ENCODE measurements at places on chromosomes 5 and 9.
A peak's percentile ranks its signal among the peaks of the same experiment; 100 is the strongest.

GRCh38 chr5:3352711-3353110 lies 242.9 kb upstream of the IRX1 start:
- DNase-seq: no peak

- DNase-seq: no peak
Measured at GRCh38 chr5:110932755-110933488, 138.6 kb upstream of the TSLP start.

GRCh38 chr5:149665416-149666175 lies 64.5 kb upstream of the PPARGC1B start:
- no peak for DNase-seq

DNA sequence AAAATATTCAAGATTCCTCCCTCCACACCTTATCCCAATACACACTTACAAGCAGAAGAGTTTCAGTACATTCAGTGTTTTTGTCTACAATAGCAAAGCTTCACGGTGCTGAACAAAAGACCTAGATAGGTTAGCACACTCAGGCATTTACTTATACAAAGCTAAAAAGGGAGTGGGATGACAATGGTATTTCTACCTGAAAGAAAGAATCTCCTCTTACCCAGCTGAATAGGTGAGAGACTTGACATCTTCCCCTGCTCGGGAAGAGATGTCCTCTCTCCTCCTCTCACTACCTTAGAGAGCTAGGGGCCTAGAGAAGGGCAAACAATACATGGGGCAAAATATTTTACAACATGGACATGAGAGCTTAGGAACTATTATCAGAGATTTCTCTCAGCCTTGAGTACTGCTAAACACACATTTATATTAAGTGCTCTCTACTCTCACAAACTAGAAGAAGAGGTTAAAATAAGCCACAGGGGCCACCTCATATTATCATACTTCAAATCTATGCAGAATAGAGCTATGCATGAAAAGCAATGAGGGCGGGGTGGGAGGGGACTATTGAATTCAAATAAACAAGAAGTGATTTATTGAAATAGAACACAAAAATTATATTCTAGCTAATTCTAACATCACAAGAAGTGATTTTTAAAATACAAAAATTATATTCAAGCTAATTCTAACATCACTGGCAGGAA lies 38.6 kb upstream of the RNF38 start:
- no peak for DNase-seq

DNA sequence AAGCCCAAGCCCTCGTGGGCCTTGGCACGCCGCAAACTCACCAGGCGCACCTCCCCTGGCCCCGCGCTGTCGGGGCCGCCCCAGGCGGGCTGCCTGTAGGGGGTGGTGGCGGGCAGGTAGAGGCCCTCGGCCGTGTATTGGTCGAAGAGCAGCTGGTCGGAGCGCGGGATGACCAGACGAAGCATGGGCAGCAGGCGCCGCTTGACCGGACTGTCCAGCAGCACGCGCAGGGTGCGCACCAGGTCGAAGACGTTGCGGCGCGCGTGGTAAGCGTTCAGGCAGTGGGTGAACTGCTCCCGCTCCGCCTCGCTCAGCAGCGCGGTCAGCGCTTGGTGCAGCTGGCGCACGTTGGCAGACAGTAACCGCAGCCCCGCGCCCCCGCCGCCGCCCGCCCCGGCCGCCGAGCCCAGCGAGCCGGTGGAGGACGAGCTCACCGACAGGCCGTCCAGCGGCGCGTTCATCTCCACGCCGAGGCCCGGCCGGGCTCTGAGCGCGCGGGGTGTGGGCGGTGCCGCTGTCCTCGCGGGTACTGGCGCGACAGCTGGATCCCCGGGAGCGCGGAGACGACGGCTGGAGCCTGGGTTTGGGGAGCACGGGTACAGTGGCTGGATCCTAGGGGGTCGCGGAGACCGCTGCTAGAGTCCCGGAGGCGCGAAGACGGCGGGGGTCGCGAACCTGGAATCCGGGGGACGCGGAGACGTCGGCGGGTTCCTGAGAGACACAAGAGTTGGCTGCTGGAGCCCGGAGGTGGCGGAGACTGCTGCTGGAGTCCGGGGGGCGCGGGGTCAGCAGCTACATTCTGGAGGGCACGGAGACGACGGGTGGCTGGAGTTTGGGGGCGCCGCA lies 709 bp downstream of the WHRN start:
- DNase-seq: no peak

DNA sequence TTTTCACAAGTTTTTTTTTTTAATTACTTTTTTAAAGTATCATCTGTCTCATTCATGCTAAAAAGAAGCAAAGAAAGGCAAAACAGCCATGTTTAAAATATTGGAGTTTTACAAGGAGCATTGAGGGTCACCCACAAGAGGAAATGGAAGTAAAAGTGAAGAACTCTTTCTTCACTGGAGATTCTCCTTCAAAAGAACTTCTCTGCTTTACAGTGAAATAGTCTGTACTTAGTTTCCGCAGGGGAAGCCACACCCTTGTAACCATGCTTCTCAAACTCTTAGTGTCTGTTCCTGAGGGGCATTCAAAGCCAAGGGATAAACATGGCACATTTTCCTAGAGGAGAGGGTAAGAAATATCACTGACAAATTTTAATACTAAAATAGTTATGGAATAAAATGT lies 8.6 kb downstream of the C9orf72 start:
- no peak for DNase-seq

DNA sequence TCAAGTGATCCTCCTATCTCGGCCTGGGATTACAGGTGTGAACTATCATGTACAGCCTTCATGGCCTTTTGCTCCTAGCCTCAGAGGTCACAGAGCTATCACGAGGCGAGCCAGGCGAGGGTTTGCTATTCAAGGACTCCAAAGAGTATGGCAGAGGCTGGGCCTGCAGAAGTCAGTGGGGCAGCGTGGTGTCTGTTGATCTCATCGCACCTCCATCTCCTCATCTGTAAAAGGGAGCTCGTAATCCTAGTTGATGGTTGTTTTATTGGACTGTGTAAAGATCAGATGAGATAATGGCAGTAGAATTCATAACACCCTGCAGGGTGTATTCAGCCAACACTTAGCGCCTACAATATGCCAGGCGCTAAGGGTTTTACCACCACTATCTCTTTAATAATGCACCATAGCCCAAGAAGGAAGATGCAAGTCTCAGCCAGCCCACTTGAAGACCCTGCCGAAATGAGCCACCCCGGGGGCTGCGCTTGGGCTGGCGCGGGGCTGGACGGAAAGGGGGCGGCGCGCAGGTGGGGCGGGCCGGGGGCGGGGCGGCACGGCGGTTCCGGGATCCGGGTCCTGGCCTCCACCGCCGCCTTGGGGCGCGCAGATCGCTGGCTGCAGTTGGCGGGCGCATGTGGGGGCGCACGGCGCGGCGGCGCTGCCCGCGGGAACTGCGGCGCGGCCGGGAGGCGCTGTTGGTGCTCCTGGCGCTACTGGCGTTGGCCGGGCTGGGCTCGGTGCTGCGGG lies at the start of gene GALNT12:
Gene GALNT12 (plus strand): TSS at position 601 of the 744 bp plus-strand sequence. CDS start 29 bp downstream, at position 630.
- DNase-seq: no peak

- DNase-seq: no peak
Measured at GRCh38 chr5:171980792-171981191, 25.6 kb downstream of the FBXW11 start.

DNA sequence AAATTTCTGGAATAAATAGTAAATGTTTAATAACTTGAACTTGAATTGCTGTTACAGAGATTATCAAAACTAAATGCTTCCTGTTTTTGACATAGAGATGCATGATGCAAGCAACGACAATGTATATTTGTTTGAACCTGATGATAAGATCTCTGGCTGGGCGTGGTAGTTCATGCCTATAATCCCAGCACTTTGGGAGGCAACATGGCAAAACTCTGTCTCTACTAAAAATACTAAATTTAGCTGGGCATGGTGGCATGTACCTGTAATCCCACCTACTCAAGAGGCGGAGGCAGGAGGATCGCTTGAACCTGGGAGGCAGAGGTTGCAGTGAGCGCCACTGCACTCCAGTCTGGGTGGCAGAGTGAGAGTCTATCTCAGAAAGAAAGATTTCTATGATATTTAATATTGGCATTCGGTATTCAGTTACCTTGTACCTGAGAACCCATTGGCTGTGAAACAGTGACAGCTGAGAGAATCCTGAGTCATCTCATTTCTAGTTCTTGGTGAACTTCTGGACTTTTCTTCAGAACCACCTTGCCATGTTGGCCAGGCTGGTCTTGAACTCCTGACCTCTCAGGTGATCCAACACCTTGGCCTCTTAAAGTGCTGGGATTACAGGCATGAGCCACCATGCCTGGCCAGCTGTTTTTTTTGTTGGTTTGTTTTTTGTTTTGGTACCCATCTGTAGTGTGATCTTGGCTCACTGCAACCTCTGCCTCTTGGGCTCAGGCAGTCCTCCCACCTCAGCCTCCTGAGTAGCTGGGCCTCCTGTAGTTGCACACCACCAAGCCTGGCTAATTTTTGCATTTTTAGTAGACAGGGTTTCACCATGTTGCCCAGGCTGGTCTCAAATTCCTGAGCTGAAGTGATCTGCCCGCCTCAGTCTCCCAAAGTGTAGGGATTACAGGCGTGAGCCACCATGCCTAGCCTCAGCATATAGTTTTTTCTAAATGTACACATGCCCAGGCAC lies 10.0 kb upstream of the FGF18 start:
- no peak for DNase-seq

DNA sequence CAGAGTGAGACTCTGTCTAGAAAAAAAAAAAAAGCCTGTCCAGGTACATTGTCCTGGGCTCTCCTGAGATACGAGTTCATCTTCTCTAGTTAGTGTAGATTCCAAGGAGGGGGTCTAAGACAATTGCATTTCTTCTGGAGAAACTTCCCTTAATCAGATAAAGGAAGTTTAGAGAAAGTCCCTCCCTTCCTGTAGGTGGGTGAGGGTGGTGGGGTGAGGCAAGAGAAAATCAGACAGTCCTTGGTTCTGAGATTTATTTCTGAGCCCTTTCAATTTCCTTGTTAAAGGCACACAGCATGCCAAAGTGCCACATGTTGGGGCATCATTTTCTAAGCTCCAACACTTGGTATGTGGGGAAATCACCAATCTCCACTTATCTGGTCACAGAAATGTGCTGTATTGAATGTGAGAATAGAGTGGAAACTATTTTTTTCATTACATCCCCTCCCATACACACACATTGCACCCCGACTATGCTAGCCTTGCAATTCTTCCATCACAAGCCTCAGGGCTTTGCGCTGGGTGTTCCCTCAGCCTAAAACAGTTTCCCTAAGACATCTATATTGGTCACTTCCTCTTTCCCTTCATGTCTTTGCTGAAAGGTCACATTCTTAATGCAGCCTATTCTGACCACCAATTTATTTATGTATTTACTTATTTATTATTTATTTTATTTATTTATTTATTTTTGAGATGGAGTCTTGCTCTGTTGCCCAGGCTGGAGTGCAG lies 5.1 kb upstream of the TUT7 start:
- DNase-seq: no peak

DNA sequence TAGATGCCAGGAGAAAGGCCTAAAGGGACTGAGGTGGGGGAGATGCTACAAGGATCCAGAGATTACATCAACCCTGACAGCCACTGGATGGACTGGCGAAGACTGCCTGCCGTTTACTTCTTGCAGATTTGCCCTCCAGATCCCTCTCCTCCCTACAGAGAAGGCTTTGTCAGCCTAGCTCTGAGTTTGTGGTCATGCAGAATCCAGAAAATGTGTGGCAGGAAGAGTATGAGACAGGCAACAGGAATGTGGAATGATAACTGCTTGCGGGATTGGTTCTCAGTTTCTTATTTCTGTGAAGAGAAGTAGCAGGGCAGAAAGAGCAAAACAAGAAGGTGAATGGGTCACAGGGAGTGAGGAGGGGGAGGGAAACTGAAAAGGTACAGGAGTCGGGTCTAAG lies 129.6 kb downstream of the TLE1 start:
- DNase-seq: peak; percentile 66

- no peak for DNase-seq
Measured at GRCh38 chr9:129391221-129391661, 213.2 kb upstream of the IER5L start.

- DNase-seq: no peak
Measured at GRCh38 chr5:133331941-133332340, 280.1 kb downstream of the HSPA4 start.

- no peak for DNase-seq
Measured at GRCh38 chr5:43889233-43889632, 286.3 kb downstream of the NNT start.

- DNase-seq: no peak
Measured at GRCh38 chr9:109190151-109190550, 23.1 kb upstream of the FRRS1L start.

DNA sequence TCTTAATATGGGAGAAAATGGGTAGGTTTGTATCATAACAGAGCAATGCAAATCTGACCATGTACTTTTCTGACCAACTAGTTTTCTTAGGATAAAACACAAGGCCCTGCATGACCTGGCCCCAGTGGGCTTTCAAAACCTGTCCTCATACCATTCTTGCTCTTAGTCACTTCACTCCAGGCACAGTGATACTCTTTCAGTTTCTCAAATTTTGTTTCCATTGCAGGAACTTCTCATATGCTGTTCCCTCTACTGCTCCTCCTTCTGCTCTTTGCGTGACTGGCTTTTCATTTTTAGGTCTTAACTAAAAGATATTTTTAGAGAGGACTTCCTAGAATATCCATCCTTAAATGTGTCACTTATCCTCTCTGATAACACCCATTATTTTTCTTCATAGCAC lies 112.4 kb downstream of the INIP start:
- no peak for DNase-seq

DNA sequence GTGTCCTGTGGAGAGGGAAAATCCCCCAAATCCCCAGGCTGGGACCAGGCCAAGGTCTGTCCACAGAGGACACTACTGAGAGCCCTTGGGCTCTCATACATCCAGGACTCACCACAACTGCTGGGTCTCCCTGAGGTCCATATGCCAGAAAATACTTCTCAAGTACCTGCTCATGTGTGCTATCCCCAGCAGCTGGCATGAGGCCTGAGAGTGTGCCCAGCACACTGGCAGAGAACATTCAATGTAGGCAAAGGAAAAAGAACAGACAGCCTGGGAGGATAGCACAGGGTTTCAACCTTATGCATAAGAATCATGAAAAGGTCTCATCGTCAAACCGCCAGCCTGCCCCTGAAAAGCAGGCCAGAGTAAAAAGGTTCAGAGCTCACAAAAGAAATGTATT lies 154.1 kb upstream of the TAS2R1 start:
- DNase-seq: no peak

GRCh38 chr9:133528001-133528875 lies 3.5 kb upstream of the MYMK start:
- DNase-seq: no peak

DNA sequence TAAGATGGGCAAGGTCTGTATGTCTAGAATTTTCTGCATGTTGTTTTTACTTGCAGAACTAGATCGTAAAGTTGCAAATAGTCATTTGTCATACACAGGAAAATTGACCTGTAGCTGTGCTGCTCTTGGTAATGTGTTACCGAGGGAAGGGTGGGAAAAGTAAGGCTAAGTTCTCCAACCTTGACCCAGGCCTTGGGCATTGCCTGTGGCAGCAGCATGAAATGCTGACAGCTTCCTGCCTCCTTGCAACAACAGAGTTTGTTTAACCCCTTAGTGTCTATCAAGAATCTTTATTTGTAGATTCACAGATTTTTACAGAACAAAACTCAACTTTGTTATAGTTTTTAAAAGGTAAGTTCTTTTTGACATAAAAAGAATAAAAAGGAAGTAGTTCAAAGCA lies 48.3 kb downstream of the ERCC6L2 start:
- no peak for DNase-seq

Data from BJ (cell line).